Fibroblast of skin of back (primary cell): ENCODE measurements at places on chromosomes 5 and 9.

DNA sequence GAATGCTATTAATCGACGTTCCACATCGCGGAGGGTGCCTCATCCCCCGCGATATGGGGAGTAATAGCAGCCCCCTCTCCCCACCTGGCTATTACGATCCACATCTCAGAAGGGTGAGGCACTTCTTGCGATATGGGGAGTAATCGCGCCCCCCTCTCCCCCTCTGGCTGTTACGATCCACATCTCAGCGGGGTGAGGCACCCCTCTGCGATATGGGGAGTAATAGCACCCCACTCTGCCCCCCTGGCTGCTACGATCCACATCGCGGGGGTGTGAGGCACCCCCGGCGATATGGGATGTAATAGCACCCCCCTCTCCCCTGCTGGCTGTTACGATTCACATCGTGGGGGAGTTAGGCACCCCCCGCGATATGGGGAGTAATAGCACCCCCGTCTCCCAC is 128.5 kb downstream of the TMEM38B start:
- DNase-seq, result no peak

DNA sequence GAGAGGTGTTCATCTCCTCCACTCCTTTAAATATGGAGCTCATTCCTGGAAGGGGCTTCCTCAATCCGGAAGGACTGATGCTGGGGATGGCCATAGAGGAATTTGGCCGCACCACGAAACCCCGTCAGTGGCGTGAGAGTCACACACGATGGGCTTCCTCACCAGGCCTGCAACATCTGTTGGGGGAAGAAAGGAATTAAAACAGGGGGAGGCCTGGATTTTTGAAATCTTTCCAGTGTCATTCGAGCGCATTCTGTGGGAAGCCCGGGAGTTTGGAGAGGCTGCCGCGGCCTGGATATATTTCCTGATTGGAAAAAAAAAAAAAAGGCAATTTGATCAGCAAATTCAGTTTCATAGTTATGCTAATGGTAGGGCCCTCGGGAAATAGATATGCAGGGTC is 76.3 kb upstream of the ORM1 start:
- DNase-seq, result peak; percentile 74

- DNase-seq, result peak; percentile 86
Measured at GRCh38 chr5:167723254-167723871, 568.1 kb upstream of the WWC1 start.

- no peak for DNase-seq
Measured at GRCh38 chr9:15286161-15286821, 20.7 kb downstream of the TTC39B start.

- no peak for DNase-seq
Measured at GRCh38 chr9:70495514-70495913, 81.1 kb upstream of the KLF9 start.

- DNase-seq, result peak; percentile 83
Measured at GRCh38 chr9:116274293-116274692, 120.7 kb downstream of the PAPPA start.

GRCh38 chr5:135645336-135646180 is 66.8 kb upstream of the CXCL14 start:
- no peak for DNase-seq

- peak; percentile 93 for DNase-seq
Measured at GRCh38 chr9:129509533-129509928, 111.4 kb downstream of the C9orf50 start.

- no peak for DNase-seq
Measured at GRCh38 chr5:82734347-82734746, 342.8 kb downstream of the TMEM167A start.

DNA sequence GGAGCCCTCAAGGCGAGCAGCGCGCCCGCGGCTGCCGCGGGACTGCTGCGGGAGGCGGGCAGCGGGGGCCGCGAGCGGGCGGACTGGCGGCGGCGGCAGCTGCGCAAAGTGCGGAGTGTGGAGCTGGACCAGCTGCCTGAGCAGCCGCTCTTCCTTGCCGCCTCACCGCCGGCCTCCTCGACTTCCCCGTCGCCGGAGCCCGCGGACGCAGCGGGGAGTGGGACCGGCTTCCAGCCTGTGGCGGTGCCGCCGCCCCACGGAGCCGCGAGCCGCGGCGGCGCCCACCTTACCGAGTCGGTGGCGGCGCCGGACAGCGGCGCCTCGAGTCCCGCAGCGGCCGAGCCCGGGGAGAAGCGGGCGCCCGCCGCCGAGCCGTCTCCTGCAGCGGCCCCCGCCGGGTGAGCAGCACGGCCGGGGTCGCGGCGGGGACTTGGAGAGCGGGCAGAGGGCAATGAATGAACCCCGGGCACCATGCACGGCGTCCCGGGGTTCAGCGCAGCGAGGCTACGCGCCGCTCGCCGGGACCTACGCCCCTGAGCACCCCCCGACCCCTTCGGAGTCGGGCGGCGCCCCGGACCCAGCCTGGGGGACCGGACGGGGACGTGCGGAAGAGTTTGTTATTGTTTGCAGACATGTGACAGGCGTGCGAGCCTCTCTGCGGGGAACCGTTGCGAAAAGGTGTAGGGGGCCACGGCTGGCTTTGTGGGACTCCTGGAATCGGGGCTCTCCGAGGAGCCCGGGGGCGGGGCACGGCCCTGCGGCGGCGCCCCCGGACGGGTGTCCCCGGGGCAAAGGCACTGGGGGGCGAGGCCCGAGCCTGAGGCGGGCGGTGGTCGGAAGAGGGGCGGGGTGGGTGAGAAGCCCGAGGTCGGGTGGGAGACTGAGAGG is 553 bp downstream of the MAP3K1 start:
- peak; percentile 9 for DNase-seq
